ENCODE measurements at places on chromosomes 16 and 17.

- DNase-seq = no peak
Observed at GRCh38 chr16:50652836-50653425, 28.2 kb downstream of the SNX20 start.

- no peak for DNase-seq
Observed at GRCh38 chr17:80890196-80890920, 101.3 kb upstream of the CHMP6 start.

DNA sequence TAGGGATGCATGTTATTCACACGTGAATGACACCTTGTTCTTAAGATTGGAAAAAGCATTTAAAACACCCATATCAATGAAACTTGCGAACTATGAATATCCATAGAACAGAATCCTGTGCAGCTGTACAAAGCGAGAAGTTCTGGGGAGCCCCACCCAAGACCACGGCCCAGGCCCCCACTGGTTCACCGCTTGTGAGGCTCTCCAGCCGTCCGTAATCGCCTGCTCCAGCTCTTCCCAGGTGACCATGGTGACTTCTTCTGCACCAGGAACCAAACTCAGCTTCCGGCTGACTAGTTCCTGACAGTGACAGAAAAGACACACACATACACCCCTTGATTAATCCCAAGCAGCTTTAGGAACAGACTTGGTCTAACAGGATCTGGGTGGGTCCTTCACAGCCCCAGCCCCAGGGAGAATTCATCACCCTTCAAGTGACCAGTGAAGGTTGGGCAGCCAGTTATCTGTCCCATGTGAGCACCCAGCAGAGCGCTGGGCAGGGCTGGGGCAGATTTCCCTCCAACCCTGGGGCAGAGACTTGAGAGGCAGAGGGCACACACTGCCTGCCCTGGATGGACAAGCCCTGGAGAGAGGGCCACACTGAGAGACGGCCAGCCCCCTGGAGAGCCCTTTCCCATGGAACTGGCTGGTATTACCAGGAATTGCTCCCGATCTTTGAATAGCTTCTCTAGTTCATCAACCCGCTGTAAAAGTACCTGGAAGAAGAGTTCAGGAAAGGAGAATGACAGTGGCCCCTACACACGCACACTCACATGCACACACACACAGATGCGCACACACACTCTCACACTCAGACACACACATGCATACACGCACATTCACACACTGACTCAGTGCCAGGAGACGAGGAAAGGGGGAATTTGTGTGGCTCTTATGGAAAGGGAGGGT lies 3.6 kb downstream of the QRICH2 start:
- no peak for DNase-seq

DNA sequence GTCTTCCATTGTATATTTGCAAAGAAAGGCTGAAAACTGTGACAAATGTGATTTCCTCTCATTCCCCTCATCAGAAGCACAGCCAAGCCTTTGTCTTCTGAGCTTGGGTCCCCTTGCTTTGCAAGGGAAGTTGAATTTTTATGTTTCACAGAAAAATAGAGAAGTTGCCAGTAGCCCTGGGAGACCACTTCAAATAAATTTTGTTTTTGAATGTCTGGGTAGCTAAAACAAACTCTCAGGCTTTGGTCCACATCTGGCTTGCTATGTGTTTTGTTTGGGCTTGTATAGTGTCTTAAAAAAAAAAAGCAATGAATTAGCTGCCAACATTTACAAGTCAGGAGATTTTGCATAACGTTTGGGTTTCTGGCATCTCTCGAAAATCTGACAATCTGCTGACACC lies 24.1 kb downstream of the PIK3R6 start:
- no peak for DNase-seq

GRCh38 chr17:78781104-78781892 lies 775 bp downstream of the CYTH1 start:
- DNase-seq = peak; percentile 51

GRCh38 chr17:60141111-60142018 lies 8.4 kb upstream of the CA4 start:
- no peak for DNase-seq

- DNase-seq = peak; percentile 99
Observed at GRCh38 chr16:75244844-75245758, 6.3 kb downstream of the BCAR1 start.

DNA sequence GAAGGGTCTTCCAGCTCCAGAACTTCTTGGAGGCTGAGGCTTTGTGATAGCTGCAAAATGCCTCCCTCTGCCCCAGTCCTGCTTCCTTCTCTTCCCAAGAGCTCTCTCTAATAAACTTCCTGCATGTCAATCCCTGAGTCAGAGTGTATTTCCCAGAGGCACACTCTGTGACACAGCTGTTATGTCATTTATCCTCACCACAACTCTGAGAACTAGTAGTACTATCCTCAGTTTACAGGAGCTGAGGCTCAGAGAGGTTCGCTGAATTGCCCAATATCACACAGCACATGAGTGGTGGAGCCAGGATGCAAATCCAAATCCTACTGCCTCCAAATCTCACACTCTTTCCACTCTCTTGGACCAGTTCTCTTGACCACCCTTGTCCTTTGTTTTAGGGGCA lies 20.0 kb downstream of the UNC45B start:
- no peak for DNase-seq

DNA sequence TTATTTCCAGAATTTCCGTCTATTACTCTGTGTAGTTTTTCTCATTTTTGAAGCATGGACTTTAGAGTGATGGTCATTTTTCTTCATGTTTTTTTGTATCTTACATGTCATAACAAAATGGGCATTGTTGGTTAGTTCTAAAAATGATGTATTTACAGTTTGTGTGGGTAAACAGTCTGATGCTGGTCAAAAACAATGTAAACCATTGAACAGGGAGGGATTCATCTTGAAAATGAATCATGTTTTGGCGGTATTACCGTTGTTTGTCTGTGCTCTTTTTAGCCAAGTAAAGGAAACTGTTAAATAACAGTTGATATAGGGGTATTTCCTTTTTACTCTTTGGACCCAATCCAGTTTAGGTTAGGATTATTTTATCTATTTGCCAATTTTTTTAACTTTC lies 315.8 kb downstream of the BCAS3 start:
- DNase-seq = no peak

DNA sequence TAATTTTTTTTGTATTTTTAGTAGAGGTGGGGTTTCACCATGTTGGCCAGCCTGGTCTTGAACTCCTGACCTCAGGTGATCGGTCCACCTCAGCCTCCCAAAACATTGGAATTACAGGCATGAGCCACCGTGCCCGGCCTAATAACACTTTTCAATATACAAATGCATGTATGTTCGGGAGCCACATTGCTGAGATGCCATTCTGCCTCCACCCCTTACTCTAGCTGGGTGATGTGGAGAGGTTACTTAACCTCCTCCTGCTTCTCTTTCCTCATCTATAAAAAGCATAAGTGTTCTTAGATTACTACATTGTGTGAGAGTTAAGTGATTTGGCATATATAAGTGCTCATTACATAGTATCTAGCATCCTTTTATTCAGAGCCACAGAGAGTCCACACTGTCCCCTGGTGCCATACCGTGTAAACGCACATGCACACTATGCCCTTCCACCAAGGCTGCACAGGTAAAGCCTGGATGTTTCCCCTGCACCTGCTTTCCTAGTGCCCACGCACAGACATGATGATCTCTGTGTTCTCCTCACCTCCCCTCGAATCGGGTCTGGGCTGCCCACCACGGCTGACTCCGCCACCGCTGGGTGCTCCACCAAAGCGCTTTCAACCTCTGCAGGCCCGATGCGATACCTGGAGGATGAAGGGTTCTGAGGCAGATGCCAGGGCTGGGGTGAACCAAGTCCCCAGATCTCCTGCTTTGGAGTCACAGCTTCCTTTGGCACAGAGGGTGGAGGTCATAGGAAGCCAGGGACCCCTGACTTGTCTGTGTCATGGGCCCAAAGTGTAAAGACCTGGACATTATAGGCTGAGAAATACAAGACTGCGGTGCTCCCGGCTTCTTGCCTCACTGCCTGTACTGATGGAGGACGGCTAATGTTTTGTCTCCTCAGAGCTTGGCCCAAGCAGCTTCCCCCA lies 49.0 kb upstream of the ACSM2B start:
- DNase-seq = no peak

DNA sequence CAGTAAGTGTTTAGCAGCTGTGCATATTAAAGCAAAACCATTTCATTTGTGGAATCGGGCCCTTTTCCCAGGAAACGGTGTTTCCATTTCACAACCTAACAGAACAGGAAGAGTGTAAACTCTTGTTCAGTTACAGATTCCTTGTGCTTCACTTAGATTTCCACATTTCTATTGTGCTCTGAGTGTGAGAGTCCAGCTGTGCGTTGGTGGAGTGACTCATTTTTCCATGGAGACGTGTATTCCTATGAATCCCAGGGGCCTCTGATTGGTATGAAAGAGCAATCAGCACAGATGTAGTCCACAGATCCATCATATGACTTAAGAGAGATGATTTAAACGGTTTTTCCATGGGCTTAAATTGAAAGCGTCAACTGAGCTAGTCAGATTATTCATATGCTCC lies 13.3 kb upstream of the CAVIN1 start:
- DNase-seq = no peak

GRCh38 chr16:12406158-12406557 lies 397.5 kb downstream of the CPPED1 start:
- no peak for DNase-seq

GRCh38 chr17:8175795-8176196 lies 384 bp downstream of the TMEM107 start:
- DNase-seq = no peak

- no peak for DNase-seq
Observed at GRCh38 chr17:61307905-61308886, 91.4 kb upstream of the TBX2 start.

- DNase-seq = no peak
Observed at GRCh38 chr17:57870283-57870635, 20.4 kb upstream of the MRPS23 start.

DNA sequence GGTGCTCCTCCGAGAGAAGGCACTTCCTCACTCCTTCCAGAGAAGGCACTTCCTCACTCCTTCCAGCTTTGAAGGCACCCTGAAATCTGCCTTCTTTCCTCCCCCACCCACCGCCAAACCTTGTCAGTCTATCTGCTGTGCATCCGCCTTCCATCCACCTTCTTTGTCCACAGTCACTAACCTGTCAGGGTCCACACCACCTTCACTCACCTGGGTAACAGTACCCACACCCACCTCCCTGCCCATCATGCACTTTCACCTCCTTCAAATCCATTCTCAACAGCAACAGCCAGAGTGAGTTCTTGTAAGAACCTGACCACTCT lies 5.2 kb downstream of the CCDC102A start:
- no peak for DNase-seq

- no peak for DNase-seq
Observed at GRCh38 chr17:360092-360750, 7.6 kb upstream of the RPH3AL start.

GRCh38 chr16:3857189-3858043 lies 23.1 kb downstream of the CREBBP start:
- no peak for DNase-seq

- DNase-seq = peak; percentile 4
Observed at GRCh38 chr16:71846431-71846830, 655 bp downstream of the ATXN1L start.

- DNase-seq = no peak
Observed at GRCh38 chr17:66138120-66138519, 53.8 kb downstream of the CEP112 start.

- DNase-seq = no peak
Observed at GRCh38 chr17:3546521-3546920, 11.1 kb downstream of the TRPV3 start.

- no peak for DNase-seq
Observed at GRCh38 chr16:16973707-16974591, 496.8 kb downstream of the XYLT1 start.

DNA sequence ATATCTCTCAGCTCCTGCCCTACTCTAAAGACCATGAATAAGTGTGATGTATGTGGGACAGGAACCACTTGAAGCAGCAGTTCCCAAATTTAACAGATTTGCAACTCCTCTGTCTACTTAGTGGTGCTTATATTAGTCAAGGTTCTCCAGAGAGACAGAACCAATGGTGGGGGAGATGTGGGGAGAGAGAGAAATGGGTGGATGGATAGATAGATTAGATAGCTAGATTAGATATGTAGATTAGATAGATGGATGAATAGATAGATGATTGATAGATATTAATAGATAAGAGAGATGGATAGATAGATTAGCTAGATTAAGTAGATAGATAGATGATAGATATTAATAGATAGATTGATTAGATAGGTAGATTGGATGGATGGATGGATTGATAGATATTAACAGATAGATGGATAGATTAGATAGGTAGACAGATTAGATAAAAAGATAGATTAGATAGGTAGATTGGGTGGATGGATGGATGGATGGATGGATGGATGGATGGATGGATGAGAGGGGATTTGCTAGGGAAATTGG lies 154.0 kb upstream of the NOL11 start:
- DNase-seq = no peak

DNA sequence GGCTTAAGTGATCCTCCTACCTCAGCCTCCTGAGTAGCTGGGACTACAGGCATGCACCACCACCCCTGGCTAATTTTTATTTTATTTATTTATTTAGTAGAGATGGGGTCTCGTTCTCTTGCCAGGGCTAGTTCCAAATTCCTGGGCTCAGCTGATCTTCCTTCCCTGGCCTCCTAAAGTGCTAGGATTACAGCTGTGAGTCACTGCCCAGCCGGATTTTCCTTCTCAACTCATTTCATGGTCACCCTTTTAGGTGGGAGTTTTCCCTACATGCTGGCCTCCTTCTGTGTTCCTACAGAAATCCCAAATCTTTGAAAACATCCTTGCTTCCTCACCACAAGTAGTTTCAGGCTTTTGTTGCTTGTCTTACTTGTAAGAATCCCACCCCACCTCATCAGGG lies 102.1 kb upstream of the SIAH1 start:
- DNase-seq = no peak

DNA sequence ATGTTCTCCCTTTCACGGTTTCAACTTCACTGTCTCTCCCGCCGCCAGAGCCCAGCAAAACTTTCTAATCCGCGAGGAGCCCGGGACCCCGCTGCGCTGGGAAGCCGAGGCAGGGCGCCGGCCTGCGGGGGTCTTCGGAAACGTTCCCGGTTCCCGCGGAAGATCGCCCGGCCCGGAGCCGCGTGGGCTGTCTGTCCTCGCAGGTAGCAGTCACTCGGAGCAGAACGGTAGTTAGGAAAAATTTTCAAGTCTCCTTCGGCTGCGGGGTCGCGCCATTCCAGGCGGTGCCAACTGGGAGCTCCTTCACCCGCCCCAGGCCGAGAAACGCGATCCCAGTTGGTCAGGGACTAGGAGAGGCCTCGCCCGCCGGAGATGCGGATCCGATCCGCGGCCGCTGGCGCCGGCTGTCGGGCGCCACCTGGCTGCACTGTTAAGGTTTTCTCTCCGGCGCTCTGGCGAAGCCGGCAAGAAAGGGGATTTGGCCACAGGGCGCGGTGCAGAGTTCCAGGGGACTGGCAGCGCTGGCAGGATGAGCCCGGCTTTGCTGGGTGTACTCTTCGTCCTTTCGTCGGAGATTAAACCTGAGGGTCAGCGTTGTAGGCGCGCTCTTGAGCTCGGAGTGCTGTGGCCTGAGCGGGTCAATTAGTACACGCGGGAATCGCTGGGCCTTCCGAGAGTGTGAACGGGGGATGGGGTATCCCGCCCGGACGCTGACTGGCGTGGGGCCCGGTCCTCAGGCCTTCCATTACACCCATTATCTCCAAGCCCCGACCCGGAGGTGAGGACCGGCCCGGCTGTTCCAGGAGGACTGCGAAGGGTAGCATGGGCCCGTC lies 135.4 kb downstream of the KCNJ12 start:
- peak; percentile 72 for DNase-seq

All from globus pallidus (tissue), 1 donor.